ENCODE measurements at places on chromosomes 13 and 19.

- DNase-seq, result peak; percentile 66
Measured at GRCh38 chr19:2529473-2529918, 53.6 kb downstream of the GADD45B start.

DNA sequence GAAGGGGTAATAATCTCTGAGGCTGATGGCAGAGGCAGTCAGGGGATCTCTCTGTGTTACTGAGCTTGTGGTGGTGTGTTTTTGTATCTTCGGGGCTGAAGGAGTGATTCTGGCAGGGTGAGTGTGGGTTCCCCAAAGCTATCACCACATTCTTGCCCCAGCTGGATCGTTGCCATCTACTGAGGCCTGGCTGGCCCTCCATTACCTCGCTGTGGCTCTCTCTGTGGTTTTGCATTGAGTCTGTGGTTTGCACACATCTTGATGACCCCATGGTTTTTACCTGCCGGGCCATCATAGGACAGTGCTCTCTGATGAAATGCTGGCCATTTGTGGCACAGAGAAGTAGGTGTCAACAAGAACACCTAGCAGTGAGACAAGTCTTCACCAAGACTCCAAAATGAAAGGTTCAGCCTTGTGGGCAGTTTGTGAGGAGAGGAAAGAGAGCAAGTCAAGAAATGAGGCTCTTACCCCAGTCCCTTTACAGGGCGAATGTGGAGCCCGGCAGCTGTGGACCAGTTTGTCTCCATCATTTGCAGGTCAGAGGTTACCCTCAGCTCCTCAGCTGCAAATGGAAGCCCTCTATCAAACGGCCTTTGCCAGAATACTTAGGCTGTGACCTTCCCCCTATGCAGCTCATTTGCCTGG lies 69.0 kb upstream of the NPAS1 start:
- DNase-seq, result no peak

DNA sequence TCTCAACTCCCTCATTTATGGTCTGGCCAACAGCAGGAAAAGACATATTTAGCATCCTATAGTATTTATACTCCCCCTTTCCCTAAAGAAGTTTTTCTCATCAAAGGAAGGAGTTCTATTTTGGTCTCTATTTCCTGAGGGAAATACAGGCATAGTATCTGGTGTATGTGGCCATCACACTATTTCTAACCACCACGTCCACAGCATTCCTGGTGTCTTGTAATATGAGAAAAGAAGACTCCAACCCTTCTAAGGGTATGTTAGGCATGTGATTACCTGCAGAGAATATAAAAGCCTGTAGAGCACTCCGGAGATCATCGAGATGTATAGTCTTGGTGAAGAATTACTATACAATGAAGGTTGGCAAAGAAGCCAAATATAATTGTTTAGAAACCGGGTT lies 137.4 kb downstream of the VWA8 start:
- DNase-seq, result no peak

DNA sequence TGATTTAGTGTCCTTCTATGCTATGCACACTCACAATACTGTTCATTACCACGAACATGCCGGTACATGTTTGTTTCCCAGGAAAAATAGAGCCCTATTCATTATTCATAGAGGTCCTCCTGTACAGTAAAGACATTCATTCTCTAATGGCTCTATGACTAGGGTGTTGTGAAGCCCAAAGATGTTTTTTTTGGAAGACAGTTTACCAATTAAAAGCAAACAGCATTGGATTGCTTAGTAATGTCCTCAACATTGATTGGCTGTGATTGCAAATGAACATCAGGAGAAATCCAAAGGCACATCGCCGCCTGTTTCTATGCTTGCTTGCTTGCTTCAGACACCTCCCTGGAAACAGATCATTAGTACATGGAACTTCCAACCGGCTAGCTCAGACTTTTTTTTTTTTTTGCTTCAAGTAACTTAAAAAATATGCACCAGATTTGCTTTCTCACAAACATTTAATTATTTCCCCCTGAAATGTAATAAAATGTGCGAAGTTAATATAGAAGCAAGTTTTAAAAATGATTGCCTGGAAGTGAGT lies 8.8 kb upstream of the GPC6 start:
- no peak for DNase-seq

GRCh38 chr13:37113534-37113933 lies 8.1 kb upstream of the CSNK1A1L start:
- DNase-seq, result no peak

- DNase-seq, result no peak
Measured at GRCh38 chr19:15563325-15563794, 51.7 kb upstream of the CYP4F8 start.

DNA sequence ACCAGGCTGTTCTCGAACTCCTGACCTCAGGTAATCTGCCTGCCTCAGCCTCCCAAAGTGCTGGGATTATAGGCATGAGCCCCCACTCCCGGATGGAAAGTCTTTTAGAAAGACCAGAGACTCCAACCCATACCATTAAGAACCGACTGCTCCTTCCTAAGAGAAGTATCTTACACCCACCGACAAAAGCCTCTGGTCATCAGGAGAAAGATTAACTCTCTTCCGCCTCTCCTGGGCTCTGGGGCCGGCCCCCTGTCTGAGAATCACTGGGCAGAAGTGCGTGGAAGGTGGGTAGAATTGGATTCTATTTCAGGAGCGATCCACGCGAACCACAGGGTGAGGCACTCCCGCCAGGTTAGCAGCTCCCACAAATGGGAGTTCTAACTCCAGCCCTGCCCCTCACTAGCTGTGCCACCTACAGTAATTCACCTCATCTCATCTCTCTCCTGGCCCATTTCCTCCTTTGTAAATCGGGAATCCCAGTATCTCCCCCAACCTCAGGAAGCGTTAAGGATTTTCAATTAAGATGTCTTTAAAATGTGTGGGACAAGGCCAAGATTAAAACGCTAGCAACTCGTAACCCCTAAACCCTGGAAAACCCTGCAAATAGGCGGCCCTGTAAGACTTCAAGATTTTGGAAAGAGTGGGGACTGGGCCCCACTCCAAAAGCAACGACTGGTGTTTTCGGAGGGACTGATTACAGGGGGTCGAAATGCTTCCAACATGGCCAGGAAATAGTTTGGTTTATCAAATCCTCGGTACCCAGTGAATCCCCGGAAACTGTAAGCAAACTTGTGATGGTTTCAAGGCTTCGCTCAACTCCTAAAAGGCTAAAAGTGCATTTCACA lies 1.3 kb downstream of the HNRNPL start:
- no peak for DNase-seq

All from HuH-7.5 (cell line).